ENCODE measurements at places on chromosomes 3 and 15.

GRCh38 chr3:117695321-117695720, 985.7 kb downstream of the TUSC7 start:
- peak; percentile 17 for DNase-seq

DNA sequence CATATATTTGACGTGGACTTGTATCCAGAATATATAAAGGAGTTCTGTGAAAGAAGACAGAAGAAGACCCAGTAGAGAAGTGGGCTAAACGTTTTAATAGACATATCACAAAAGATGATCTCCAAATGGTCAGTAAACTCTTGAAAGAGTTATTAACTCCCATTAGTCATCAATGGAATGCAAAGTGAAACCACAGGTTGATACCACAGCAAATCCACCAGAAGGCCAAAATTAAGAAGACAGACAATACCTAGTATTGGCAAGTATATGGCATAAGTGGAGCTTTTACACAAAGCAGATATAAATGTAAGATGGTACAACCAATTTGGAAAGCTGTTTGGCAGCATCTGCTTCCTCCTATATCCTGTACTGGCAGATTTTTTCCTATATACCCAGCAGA, 6.0 kb downstream of the SPATA16 start:
- no peak for DNase-seq

GRCh38 chr3:65093641-65094040, 405.8 kb upstream of the ADAMTS9 start:
- DNase-seq = no peak

GRCh38 chr3:53702776-53703530, 143.3 kb downstream of the CHDH start:
- DNase-seq = no peak

DNA sequence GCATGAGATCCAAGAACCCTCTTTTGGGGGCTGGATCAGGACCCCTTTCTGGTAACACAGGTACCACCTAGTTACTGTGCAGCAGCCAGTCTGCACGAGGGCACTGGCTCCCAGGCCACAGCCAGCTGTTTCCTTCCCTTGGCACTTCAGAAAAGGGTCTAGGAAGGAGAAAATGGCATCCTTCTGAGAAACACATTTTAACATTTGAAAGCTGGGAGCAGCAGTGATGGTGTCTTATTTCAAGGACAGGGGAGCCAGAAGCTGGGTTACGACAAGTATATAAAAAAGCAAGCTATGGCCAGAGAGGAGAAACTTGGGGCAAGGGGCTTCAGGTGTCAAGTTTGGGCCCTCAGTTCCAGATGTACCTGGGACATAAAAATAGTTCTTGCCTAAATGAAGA, 282.8 kb downstream of the CTNNB1 start:
- DNase-seq = no peak

GRCh38 chr15:92638291-92638708, 17.3 kb downstream of the FAM174B start:
- no peak for DNase-seq

DNA sequence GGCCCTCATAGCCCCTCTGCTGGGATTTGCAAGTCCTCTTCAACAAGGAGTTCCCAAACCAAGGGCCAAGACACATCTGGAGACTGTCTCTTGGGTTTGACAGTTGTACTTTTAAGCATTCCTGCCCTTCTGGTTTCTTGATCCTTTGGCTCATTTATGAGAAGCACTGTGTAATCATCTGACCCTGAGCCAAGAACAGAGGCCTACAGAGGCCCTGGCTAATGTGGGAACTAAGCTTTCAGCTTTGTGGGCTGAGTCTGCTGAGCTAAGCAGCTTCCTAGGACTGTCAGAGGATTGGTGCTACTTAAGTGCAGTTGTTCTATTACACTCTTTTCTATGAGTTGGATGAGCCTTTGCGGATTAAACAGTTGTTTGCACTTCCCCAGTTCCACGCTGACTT, 178.3 kb downstream of the KBTBD8 start:
- no peak for DNase-seq

- DNase-seq = no peak
Observed at GRCh38 chr3:82875401-82875800, 1114.0 kb upstream of the GBE1 start.

GRCh38 chr3:39255503-39256325, 24.1 kb downstream of the CX3CR1 start:
- no peak for DNase-seq

- no peak for DNase-seq
Observed at GRCh38 chr3:172847292-172847691, 96.8 kb downstream of the ECT2 start.

- peak; percentile 64 for DNase-seq
Observed at GRCh38 chr15:40097968-40098476, 10.7 kb downstream of the BMF start.

DNA sequence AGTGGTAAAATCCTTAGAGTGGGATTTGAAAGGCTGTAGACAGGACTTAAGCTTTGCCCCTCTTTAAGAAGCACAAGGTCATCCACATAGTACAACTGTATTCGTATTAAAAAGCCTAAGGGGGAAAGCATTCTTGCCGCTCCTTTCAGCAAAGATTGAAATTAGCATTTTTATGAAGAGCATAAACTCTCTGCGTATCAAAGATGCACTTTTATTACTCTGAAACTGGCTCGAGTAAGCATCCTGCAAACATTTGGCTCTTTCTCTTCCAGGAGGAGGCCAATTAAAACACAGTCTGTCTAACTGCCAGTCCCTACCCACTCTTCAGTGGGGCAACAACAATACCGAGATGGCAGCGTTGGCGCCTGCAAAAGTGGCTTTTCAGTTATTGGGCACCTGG, 192.5 kb upstream of the TPRG1 start:
- no peak for DNase-seq

DNA sequence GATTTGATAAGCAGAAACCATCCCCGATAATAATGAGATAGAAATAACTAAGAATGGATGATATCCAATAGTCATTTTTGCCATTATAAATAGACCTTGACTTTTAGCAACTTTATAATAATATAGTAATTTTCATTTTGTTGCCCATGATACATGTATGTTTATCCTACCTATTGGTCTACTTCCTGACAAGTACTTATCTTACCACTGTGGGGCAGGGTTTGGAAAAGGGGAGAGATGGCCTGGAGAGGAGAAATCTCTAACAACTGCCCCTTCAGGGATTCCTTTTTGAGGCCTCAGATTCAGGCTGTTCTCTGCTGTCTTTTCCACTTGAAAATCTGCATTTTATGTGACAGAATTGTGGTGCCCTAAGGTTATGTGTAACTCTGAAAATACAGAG, 42.2 kb downstream of the FAM98B start:
- DNase-seq = no peak

DNA sequence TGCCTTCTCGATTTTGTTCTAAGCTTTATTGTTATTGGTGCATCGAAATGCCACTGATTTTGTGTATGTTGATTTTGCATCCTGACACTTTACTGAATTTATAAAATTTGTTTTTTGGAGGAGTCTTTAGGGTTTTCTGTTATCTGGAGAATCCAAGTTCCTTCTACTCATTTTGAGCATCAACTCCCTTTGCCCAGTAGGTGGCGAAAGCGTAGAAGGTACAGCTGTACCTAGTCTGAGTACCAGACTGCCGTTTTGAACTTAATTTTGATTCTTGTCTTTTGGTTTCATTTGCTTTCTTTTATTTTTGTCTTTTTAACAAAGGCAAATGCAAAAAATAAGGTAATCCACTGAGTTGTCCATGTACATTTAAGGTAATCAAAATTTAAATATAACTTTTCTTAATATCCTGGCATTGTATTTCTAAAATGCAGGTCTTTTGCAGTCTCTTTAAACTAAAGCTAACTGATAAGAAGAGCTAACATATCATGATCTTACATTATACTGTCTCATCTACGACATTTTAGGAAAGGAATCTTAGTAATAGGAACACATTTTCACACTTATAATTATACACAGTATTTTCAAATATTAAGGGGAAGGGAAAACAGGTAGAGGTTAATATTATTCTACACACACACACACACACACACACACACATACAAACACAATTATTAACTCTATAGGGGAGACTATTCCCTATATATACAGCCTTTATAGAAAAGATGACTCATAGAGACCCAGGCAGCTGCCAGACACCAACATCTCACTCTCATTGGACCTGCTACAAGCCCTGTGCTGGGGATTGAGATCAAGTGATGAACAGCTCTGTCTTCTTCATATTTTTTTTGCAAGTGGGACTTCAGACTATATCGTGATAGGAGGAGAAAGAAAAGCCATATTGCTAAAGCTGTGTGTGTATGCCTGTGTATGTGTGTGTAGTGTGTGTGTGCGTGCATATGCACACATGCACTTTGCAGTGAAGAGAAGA, 71.8 kb downstream of the SYNPR start:
- DNase-seq = peak; percentile 67

GRCh38 chr3:61527011-61527410, 34.4 kb upstream of the PTPRG start:
- DNase-seq = no peak

GRCh38 chr3:190012314-190012782, 108.3 kb downstream of the P3H2 start:
- no peak for DNase-seq

GRCh38 chr3:85576091-85576690, 617.4 kb downstream of the CADM2 start:
- DNase-seq = peak; percentile 39

DNA sequence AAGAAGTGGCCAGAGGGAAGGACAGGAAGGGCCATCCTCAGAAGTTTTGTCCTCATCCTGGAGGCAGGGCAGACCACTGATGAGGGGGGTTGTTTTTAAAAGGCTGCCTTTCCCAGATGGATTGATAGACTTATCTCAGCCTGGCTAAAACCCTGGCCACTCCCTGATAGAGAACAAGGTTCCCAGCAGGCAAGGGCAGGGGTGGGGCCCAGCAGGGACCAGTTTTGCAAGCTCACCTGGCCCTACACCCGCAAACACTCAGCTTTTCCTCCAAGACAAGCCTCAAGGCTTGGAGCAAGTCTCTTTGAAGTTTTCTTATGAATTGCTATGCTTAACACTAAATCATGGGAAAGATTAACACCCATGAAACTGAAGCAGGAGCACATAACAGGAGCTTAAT, 9.1 kb downstream of the LIPC start:
- DNase-seq = no peak

DNA sequence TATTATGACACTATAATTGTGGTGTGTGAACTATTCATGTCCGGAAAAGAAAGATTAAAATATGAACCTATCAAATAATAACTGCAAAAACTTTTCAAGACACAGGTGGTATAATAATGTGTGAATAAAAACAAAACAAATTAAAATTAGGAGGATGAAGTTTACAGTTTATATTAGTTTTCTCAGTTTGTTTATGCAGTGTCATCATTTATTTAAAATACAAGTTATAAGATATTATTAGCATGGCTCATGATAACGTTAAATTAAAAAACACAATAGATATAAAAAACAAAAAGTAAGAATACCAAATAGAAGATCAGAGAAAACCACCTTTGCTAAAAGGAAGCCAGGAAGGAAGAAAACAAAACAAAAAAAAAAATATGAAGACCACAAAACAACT, 963.8 kb upstream of the ALCAM start:
- DNase-seq = no peak

DNA sequence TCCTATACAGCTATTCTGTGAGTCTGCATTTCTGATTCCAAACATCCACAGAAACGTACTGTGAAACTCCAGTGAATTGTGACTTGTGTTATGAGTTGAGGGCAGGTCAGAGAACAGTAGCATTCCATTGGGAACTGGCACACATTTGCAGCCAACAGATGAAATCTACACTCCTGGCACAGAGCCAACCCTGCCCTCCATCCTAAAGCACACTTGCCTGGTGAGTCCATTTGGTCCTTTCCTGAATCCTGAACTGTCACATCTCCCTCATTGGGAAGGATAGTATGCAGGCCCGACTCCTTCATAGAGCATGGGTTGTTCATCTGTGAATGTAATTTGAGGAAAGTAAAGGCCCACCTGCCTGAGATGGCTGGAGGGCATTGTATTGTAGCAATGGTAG, 314.3 kb upstream of the RASGRP1 start:
- no peak for DNase-seq

DNA sequence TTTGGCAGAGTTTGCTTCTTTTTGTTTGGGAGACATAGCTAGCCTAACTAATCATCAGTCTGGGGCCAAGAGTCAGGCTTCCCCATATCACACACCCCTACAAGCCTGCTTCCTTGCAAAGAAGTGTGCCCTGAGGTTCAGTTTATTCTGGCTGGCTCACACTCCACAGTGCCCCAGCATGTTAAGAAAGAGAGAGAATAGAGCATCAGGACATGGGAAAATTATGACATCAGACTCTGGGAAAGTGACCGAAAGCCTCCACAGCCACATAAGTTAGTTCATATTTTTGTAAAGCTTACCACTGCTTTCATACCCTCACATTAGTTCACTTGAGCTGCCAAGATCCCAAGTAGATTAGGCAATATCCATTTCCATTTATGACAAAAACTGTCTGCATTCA, 63.0 kb upstream of the CFAP161 start:
- no peak for DNase-seq

DNA sequence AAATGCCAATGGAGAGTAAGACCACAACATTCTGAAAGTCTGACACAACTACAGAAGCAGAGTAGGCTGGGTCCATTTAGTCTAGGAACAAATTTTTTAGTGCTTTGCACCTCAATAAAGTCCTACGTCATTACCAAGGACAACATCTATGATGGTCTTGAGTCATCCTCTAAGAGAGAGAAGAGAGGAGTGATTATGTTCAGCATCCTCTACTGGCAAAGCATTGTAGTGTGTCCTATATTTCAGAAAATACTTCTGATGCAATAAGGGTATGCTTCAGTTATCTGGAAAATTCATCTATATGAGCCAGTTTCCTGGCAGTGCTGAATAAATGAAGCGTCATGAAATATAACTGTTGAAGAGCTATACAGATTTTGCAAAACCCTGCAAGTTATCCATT, 95.6 kb downstream of the P2RY1 start:
- no peak for DNase-seq

GRCh38 chr3:98733053-98733811, 29.9 kb upstream of the ST3GAL6 start:
- peak; percentile 80 for DNase-seq

- no peak for DNase-seq
Observed at GRCh38 chr15:41969851-41970431, 2.4 kb downstream of the EHD4 start.

- DNase-seq = no peak
Observed at GRCh38 chr15:99387421-99388168, 136.3 kb downstream of the LRRC28 start.

DNA sequence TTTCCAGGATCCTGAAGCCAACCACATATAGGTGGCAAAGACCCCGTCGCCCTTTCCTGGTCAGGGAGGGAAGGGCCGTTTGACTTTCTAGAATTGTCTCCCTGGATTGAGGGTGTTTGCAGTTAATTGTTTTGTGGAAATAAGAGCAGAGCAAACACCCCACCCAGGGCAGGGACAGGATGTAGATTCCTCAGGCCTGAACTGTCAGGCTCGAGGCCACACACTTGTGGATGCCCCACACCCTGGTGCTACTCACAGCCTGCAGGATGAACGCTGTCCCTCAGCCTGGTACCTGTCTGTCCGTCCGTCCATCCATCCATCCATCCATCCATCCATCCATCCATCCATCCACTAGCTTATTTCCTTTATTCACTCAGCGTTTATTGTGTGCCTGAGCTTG, 29.9 kb upstream of the FLNB start:
- no peak for DNase-seq

- DNase-seq = no peak
Observed at GRCh38 chr15:29942548-29942947, 120.3 kb upstream of the TJP1 start.

All from muscle of back (tissue), 13 donors.